Stimulated activated CD8-positive, alpha-beta memory T cell treated with anti-CD3 and anti-CD28 coated beads, Interleukin-15, amount 100 ng/mL, for 4 hours (primary cell): ENCODE measurements at places on chromosomes 4 and X.

- no peak for DNase-seq
These were observed 12.6 kb upstream of the NR3C2 start for GRCh38 chr4:148454835-148455234.

DNA sequence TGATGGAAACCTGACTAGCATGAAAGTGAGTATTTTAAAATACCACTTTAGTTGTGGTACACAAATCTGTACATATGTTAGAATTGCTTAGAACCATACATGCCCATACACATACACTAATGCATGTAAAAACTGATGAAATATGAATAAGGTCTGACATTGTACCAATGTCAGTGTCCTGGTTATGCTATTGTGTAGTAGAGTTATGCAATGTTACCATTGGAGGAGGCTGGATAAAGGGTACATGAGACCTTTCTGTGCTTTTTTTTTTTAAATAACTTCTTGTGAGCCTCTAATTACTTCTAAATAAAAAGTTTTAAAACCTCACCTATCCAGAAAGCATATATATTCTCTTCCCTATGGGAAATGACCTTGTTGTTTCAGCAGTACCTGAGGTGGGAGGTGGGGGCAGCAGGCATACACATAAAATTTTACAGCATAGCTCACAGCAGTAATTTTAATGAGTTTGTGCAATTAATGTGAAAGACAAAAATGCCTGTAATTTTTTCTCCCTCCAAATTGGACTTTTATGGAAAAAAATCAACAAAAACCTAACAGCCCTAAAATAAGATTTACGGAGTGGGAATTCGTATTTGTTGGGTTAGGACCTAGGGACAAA lies 97.6 kb downstream of the RAP1GDS1 start:
- DNase-seq, result no peak

- no peak for DNase-seq
These were observed 71.4 kb downstream of the GATB start for GRCh38 chr4:151689211-151689991.

- DNase-seq, result no peak
These were observed 359.4 kb upstream of the FSTL5 start for GRCh38 chr4:162523171-162523570.

DNA sequence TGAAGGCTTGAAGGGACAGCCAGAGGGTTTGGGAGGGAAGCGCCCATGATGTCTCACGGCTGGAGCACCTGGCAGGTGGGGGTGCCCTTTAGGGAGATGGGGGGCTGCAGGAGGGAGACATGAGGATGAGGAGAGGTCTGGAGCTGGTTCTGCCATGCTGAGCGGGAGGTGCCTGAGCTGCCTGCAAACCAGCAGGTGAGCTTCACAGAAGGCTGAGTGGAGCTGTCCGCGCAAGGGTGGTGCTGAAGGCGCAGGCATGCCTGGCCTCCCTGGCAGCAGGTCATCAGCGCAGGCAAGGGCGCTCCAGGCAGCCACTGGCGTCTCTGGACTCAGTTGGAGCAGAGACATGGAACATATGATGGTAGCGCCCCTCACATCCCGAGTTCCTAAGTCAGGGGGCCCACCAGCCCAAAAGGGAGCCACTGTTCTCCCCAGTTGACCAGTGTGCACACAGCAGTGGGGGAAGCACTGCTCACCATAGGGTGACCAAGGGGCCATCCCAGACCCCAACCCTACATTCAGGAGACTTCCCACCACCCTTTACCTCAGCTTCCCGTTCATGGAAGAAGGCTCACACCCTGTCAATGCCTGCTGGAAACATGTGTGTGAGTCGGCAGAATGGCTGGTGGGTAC lies 25.8 kb downstream of the ADRA2C start:
- DNase-seq, result no peak
